ENCODE measurements at places on chromosomes 4 and X.

DNA sequence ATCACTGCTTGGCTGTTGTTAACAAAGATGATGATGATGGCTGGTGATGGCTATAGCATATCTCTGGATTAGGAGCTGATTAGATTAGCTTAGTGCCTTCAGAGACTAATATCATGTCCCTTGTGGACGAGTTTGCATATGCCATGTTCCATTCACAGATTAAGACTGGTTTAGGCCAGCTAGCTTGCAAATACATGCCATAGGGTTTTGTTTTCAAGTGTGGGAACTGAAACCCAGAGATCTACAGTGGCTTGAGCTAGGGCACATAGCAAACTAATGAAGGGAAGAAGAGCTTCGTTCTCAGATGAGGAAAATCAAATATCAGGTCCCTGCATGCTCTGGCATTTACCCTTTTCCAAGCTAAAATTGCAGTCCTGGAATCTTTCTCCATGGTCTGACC lies 492.3 kb downstream of the MAGEE1 start:
- no peak for DNase-seq

DNA sequence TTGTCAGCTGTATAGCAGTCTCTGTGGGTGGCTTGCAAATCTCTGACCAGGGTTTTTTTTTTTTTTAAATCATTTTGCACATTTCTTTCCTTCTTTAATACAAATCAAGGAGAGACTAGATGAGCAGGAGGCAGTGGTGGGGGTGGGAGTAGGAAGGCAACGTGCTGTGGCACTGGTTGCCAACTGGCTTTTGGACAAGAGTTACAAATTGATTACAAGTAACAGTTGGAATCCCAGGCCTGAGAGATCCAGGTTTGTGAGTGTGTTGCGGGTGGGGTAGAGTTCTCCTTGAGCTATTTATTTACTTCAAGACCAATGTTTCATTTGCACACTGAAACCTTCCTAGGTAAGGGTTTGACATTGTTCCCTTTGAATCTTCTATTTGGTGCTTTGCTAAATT lies 325.3 kb downstream of the AFF2 start:
- no peak for DNase-seq

GRCh38 chr4:151983854-151984253 lies 223.0 kb upstream of the GATB start:
- no peak for DNase-seq

GRCh38 chr4:3736806-3737205 lies 29.4 kb upstream of the ADRA2C start:
- DNase-seq = no peak

DNA sequence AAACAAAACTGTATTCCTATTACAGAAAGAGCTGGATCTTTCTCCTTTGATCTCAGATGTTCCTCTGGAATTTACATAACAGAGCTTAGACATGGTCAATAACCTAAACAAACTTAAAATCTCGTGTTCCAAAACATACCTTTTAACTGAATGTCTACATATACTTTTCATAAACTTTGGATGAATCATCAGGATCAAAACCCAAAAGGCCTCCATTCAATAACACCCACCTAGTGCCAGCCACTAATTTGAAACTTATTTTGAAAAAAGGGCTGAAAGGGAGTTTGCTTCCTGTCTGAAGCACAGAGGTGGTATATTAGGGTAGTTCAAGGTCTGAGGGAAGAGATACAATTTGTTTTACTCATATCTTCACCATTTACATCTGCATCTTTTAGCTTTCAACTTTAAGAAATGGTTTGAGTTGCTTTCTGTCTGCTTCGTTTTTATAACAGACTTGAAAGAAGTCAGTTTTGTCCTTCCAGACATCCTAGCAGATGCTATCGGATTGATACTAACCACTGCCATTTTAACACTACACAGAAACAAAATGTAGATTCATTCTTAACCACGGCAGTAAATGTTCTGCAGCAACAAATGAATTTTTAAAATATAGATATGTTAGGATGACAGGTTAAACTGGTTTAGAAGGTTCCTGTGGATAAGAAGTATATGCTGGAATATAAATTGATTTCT lies 242.8 kb upstream of the DKK2 start:
- no peak for DNase-seq

DNA sequence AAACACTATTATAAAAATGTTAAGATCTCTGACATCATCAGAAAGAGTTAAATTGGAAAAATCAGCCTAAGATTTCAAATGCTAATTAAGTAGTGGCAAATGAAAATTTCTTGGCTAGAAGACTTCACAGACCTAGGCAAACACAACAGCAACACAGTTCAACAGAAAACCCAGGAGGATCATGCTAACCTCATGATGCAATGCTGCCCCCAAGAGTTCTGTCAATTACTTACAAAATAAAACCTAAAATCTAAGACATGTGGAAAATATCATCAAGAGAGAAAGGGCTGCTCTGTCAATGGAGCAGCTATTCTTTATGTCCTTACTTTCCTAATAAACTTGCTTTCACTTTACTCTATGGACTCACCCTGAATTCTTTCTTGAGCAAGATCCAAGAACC lies 21.0 kb downstream of the S100G start:
- peak; percentile 41 for DNase-seq

DNA sequence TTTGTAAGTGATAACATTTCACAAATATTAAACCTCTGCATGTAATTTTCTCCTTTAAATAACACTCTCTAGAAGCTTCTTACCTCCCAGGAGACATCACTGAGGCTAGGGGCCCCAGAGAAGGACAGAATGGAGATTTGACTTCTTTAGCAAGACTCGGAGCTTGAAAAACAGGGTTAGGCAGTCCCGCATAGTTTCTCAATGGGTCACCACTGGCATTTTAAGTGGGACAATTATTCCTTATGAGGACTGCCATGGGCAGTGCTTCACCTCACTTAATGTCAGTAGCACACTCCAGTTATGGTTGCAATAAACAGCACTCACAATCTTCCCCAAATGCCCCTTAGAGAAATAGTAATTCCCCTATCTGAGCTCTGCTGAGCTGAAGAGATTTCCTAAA lies 66.7 kb upstream of the NOCT start:
- peak; percentile 68 for DNase-seq

GRCh38 chr4:19266566-19266965 lies 985.1 kb upstream of the SLIT2 start:
- peak; percentile 16 for DNase-seq

- DNase-seq = no peak
Measured at GRCh38 chrX:19742826-19743225, 144.6 kb downstream of the SH3KBP1 start.

GRCh38 chr4:111120191-111120590 lies 497.3 kb upstream of the PITX2 start:
- DNase-seq = no peak

- peak; percentile 46 for DNase-seq
Measured at GRCh38 chr4:167622481-167623240, 388.4 kb upstream of the SPOCK3 start.

DNA sequence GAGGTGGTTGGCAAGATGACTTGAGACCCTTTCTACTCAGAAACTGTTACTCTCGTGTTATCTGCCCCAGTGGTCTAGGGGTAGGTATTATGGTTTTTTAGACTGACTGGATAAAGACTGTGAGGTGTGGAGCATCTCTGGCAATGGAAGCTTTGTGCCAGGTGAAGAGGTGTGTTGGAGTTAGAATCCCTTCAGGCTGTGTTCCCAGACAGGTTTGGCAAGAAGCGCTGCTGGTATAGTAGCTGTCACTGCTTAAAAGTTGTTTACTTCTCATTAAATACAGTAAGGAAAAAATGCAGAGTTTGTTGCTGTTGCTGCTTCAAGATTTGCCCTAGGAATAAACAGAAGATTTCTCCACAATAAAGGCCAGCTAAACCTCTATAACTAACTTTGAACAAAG lies 35.3 kb downstream of the AREG start:
- peak; percentile 17 for DNase-seq

GRCh38 chr4:15443371-15444160 lies 15.7 kb downstream of the C1QTNF7 start:
- no peak for DNase-seq

- DNase-seq = peak; percentile 11
Measured at GRCh38 chrX:101764538-101764937, 104.9 kb upstream of the ARMCX2 start.

DNA sequence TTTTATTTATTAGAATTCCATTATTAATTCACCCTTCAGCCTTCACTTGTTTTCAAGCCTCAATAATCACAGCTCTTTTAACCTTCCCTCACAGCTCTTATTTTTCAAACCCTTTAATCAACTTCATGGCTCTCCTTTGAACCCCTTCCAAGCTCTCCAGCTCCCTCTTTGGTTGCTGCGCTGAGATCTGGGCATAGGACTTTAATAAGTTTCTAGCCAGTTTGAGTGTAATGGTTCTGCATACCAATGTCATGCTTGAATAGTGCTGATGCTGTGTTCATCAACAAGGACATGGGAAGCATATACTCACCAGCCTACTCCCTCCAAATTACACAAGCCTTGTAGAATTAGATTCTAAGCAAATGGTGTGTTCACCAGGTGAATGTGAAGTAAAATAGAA lies 3.5 kb upstream of the RNF212 start:
- DNase-seq = no peak

GRCh38 chr4:168536448-168536847 lies 39.6 kb downstream of the PALLD start:
- no peak for DNase-seq

GRCh38 chr4:15444879-15445547 lies 17.2 kb downstream of the C1QTNF7 start:
- no peak for DNase-seq

GRCh38 chr4:38211885-38212284 lies 251.7 kb downstream of the PTTG2 start:
- DNase-seq = no peak

DNA sequence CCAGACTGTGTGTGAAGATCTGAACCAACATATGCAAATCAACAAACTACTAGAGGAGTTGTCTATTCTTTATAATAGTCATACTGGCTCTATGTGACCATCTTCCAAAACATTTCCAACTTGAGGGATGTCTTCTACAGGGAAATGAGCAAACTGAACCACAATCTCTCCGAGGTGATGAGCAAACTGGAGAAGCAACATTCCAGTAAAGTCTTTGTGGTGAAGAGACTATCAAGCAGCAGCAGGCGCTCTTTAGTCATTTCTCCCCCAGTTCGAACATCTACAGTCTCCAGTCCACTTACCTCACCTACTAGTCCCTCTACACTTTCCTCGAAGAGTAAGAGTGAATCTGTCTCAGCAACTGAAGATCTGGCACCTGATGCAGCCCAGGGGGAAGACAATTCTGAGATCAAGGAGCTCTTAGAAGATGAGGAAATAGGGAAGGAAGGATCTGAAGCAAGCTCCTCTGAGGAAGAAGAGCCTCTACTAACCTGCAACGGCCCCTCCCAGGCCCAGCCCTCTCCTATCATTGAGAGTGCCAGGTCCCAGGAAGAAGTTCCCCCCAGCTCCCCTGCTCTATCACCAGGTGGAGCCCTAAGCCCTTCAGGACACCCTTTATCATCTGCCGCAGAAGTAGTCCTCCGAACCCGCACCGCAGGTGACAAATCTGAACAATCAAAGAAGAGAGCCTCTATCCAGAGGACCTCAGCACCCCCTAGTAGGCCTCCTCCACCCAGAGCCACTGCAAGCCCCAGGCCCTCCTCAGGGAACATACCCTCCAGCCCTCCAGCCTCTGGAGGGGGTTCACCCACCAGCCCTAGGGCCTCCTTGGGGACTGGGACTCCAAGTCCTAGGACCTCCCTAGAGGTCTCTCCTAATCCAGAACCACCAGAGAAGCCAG lies 98.1 kb downstream of the HNRNPD start:
- peak; percentile 27 for DNase-seq

DNA sequence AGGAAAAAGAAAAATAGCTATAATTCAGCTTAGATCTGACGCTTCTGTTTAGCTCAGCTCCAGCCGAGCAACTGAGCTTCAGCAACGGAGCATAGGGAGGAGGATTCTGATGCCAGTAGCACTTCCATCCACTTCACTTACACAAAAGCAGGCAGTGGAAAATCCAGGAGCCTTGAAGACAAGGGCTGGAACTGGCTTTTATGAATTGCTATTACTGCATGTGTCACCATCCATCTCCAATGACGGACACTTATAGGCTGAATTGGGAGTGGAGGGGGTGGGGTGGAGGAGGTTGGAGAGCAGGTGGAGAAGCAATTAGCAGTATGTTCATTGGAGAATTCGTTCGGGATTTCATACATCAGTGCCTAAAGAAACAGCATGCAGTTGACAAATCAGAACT lies 15.6 kb downstream of the ENOX2 start:
- DNase-seq = no peak

DNA sequence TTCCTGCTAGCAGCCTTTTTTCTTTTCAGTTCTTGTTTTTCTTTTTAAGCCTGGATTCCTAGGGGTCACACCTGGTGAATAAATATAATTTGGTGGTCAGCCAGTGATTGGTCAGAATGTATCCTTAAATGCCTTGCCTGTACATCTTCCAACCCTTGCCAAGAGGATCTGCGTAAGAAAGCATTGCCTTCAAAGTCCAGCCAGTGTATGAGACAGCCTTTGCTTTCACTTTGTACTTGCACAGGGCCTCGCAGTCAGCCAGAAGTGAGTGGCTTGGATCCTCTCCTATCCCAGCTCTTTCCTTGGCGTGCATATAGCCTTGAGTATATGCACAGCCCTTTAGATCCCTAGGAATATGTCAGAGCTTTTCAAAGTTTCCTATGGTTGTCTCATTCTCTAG lies 22.2 kb downstream of the KANTR start:
- DNase-seq = no peak
